ENCODE measurements at places on chromosomes 12 and 14.

GRCh38 chr14:79082883-79083282, 912.7 kb downstream of the NRXN3 start:
- DNase-seq: no peak

DNA sequence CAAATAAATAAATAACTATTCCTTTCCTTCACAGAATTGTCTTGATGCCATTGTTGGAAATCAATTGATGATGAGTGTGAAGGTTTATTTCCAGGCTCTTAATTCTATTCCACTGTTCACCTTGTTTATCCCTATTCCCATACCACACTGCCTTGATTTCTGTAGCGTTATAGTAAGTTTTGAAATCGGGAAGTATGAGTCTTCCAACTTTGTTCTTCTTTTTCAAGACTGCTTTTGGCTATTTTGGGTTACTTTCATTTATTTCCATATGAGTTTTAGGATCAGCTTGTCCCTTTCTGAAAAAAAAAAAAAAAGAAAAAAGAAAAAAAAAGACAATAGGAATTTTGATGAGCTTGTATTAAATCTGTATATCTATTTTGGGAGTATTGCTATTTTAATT, 9.3 kb upstream of the CDK2AP1 start:
- no peak for DNase-seq

- no peak for DNase-seq
Measured at GRCh38 chr12:13152281-13152680, 44.2 kb upstream of the EMP1 start.

DNA sequence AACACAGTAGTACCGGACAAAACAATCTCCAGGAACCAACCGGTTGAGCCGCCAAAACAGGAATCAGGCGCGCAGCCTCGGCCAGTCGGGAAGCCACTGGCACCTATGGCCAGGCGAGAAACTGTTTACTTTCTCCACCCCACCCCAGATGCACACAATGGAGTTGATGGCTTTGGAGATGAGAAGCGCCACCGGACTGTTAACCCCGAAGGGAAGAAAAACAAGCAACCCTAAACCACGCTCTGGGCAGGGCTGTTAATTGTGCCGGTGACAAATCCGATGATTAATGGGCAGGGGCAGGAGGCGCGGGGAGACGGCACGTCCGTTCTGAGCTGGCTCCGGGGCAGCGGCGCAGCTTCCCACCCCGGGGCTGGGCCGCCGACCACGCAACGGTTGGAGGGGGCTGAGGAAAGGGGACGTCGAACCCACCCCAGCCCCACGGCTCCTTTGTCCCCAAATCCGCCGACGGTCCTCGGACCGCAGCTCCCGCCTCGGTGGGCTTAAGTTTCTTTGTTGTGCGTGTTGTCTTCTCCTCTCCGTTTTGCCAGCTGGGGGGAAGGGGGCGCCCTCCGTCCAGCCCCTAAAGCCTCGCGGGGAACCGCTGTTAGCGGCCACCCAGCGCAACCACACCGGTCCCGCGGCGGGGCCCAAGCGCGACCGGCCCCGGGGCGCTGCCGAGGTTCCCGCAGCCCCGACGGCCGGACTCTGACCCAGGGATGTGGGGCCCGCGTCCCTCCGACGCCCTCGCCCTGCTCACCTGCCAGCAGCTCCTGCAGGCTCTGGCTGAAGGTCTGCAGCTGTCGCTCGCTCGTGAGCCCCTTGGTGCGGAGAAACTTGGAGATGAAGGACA, 790 bp downstream of the BTG1 start:
- DNase-seq: no peak

DNA sequence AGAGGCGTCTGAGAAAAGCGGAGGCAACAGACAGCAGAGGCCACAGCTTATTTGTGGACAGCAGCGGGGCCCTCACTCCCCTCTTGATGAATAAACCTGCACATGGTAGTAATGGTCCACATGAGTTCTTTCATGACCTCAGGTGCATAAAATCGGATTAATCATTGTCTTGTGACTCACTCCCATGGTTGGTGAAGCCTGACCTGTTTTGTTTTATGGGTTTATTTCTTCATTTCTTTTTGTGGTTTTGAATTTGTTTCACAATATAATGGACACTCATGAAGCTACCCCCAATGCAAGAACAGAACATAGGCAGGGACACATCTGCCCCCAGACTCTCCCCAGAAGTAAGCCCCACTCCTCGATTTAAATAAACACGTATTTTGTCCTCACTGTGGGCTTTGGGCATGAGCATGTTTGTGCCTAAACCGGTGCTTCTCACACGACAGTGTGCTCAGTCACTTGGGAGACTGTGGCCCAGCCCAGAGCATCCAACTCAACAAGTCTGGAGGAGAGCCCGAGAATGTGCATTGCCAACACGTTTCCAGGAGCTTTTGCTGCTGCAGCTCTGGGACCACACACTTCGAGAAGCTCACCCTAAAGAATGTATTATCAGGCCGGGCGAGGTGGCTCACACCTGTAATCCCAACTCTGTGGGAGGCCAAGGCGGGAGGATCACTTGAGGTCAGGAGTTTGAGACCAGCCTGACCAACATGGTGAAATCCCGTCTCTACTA, 116.1 kb downstream of the SCARB1 start:
- no peak for DNase-seq

DNA sequence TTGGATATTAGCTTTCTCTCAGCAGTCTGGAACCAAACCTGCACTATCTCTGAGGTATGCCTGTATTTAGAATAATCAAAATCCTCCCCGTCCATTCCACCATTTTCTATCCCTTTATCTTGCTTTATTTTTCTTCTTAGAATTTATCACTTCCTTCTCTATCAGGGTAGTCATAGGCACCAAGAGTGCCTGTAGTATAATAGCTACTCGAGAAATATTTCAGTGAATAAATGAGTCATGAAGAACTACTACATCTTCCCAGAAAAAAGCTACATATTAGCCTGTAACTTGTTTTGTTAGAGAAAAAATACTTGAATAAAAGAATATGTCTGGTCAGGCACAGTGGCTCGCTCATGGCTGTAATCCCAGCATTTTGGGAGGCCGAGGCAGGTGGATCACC, 4.3 kb downstream of the SLC2A14 start:
- no peak for DNase-seq

DNA sequence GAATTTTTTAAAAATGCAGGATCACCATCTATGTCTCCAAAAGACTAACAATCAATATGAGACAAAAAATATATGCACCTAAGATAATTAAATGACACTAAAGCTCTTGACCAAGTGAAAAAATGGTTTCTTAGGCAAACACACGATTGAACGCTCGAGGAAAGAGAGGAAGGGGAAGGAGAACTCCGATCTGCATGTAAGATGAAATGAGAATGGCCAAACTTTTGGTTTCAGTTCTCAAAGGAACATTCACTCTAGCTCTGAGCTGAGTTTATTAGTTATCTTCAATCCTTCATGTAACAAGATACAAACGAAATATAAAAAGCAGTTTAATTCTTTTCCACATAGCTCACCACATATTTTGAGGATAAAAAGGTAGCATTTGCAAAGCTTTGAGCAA, 2.8 kb downstream of the DYRK4 start:
- no peak for DNase-seq

DNA sequence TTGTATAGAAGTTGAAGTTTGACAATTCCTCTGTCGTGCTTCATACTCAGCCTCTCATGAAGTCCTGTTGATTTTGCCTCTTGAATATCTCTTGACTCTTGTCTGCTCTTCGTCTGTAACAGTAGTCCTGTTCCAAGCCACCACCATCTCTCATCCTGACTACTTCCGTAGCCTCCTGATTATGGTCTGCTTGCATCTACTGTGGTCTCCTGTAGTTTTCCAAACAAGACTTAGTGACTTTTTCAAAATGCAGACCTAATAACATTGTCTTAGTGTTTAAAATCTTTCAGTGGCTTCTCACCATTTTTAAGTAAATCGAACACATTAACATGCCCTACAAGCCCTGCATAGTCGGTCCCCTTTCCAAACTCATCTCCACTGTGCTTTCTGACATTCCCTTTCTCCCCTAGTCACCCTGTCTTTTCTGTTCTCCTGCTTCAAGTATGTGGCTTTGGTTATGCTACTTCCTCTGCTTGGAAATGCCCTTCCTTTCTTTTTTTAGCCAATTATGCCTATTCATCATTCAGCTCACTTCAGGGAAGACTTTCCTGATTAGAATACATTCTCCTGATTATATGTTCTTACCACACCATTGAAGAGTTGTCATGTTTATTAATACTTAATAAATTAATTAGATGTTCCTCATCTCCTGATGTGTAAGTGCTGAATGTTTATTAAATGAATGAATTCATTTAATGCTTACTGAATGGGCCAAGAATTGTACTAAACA, 2.0 kb downstream of the SCYL2 start:
- DNase-seq: no peak

- no peak for DNase-seq
Measured at GRCh38 chr12:86513226-86513625, 257.0 kb upstream of the MGAT4C start.

DNA sequence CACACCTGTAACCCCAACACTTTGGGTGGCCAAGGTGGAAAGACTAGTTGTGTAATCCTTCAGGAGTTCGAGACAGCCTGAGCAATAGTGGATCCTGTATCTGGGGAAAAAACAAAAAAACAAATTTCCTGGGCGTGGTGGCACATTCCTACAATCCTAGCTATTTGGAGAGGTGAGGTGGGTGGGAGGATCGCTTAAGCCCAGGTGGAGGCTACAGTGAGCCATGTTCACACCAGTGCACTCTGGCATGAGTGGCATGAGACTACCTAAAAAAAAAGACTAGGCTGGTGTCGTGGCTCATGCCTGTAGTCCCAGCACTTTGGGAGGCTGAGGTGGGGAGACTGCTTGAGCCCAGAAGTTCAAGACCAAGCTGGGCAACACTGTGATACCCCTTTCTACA, 17.2 kb downstream of the PTGES3 start:
- no peak for DNase-seq

- DNase-seq: no peak
Measured at GRCh38 chr14:78314484-78314883, 144.3 kb downstream of the NRXN3 start.

GRCh38 chr12:92973614-92974013, 44.5 kb upstream of the EEA1 start:
- no peak for DNase-seq

- DNase-seq: no peak
Measured at GRCh38 chr12:132550830-132551640, 59.3 kb downstream of the LRCOL1 start.

DNA sequence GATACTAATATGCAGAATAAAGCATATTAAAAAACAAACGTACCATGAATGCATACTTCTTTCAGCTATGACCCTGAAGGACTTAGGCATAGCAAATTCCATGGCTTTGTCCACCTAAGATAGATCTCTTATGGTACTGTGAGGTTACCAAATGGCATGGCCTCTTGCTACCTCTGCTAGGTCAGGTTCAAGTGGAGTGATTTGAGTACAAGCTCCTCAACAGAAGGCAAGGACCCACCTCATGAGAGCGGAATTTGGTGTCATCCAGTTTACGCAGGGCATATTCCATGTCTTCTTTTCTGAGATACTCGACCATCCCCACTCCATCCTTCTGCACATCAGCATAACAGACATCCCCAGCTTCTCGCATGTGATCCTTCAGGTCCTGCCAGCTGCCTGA, 5.8 kb downstream of the SRSF9 start:
- DNase-seq: no peak

- no peak for DNase-seq
Measured at GRCh38 chr12:122366685-122367475, 55.6 kb downstream of the CLIP1 start.

DNA sequence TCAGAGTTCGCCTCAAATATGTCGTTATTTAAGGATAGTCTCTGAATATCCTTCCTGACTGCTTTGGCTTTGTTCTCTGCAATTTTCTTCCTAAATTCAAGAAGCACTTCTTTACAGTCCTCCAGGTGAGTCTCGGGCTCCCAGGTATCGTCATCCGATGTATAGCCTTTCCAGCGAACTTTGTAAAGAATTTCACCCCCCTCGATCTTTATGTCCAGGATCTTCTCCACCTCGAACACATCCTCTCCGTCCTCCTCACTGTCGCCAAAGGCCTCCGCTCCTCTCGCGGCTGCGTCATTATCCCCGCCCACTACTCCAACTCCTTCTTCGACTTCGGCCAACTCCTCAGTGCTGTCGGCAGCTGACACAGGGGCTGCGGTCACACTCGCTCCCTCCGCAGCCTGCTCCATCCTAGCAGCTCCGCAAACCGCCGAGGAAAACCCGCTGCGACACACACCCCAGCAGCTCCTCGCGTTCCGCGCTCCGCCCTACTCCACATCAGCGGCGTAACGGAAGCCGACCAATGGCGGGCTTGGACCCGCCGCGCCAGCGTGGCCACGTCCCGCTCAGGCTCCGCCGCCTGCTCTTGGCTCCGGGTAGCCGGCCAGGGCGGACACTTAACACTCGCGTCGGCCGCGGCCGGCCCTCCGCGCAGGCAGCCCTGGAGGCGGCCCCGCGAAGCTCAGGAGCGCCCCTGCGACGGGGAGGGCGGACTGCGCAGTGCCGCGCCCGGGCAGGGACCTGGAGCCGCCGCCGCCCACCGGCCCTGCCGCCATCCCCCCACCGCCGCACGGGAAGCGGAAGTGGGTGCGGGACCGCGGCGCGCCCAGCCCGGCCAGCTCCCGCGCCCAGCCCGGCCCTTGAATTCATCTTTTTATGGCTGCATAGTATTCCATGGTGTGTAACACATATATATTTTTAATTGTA, 4.1 kb downstream of the CD163L1 start:
- DNase-seq: no peak

DNA sequence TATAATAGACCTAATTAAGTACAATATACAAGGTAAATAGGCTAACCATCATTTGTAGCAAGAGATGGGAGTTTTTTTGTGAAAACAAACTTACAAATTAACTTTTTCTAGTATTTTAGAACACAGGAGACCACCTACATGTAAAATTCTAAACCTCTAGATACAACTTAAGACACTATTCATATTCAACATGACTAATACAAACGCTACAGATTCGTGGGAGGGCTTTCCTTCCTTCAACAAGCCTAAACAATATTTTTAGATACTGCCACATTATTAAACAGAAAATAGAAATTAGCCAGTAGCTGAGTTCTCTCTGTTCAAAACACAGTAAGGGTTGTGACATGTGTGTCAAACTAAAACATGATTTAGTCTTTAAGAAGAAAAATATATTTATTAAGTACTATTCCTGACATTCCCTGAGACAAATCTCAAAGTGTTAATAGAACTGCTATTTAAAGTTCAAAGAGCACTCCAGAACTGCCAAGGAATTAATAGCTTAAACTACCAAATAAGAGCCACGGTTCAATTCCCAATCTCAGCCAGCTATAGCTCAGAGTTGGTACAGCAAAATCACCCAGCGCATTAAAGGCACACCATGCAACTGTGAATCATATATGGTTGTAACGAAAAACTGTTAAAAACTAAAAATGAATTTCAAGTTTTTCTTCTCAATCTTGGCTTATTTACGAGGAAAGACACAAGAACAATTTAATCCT, 10.7 kb downstream of the MED13L start:
- DNase-seq: no peak

DNA sequence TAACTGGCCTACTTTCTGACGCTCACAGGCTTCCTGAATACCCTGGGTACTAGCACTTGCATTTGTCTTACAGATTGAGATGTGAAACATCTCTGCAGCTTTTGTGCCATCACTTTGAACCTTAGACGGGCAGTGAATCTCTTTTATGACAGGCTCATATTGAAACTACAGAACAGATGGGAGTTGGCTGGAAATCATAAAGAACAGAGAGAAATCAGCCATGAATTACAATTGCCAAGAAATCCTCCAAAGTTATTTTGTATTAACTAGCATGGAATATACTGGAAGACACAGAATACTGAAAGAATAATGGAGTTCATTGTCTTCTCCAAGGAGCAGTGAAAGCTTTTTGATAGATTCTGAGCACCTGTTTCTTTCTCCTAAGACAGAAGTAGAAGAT, 32.7 kb downstream of the MYF5 start:
- no peak for DNase-seq

GRCh38 chr14:59239022-59239421, 50.6 kb downstream of the DAAM1 start:
- no peak for DNase-seq
